IMR-90 (cell line): ENCODE measurements at places on chromosomes 3 and 15. TPM values are rescaled to one million over a fixed set of nuclear protein-coding genes. Genes with fewer than 3 reads are reported as not detected.

DNA sequence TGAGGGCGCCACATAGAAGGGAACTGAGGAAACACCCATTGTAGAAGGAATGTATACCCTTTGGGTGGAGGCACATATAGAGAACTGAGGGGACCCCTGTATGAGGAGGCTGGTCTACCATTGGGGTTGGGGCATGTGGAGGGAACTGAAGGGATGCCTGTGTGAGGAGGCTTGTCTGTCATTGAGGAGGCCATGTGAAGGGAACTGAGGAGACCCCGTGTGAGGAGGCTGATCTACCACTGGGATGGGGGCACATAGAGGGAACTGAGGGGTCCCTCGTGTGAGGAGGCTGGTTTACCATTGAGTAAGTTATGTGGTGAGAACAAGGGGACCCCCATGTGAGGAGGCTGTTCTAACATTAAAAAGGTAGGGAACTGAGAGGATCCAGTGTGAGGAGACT is 156.1 kb downstream of the FBLN2 start:
- no peaks in the 10 kb centered on the region for H3K27me3 ChIP-seq
- DNase-seq = no peak
- H3K27ac ChIP-seq = no peak overlapping the region
- H3K4me3 ChIP-seq = no peak overlapping the region

DNA sequence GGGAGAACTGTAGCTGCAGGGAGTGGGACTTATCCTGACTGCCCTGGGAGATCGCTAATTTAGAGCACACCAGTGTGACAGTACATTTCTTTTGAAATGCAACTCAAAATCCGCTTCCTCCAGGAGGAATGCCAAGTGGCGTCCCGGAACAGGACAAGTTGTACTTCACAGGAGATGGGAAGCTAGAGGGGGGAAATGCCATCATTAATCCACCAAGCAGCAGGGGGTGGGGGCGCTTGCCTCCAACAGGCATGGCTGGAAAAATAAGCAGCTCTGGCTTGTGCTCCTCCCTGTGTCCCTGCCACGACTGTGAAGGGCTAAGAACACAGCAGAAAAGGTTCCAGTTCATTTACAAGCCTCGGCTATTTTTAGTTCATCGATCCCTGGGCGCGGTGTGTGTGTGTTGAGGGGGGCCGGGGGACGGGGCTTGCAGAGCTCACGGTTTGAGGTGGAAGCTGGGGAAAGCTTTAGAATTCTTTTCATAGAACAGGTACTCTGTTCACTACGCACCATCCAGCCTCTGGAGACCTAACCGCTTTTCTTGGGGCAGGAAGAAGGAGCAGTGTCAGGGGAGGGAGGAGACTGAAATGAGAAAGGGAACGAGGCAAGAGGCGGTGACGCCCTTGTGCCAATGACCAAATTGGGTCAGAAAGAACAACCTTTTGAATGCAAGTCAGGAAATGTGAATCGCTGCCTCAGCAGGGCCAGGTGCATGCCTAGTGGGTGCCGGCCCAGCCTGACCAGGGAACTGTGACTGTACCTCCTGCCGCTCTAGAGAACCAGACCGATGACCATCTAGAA is 51.8 kb upstream of the DGKG start:
- H3K27me3 ChIP-seq = peaks cover 16% of the 10 kb centered on the region
- no peak for DNase-seq
- no peak overlapping the region for H3K4me3 ChIP-seq
- H3K36me3 ChIP-seq = no peaks in the 10 kb centered on the region
- no peak overlapping the region for H3K27ac ChIP-seq
- peaks cover 12% of the 10 kb centered on the region for H3K4me1 ChIP-seq

DNA sequence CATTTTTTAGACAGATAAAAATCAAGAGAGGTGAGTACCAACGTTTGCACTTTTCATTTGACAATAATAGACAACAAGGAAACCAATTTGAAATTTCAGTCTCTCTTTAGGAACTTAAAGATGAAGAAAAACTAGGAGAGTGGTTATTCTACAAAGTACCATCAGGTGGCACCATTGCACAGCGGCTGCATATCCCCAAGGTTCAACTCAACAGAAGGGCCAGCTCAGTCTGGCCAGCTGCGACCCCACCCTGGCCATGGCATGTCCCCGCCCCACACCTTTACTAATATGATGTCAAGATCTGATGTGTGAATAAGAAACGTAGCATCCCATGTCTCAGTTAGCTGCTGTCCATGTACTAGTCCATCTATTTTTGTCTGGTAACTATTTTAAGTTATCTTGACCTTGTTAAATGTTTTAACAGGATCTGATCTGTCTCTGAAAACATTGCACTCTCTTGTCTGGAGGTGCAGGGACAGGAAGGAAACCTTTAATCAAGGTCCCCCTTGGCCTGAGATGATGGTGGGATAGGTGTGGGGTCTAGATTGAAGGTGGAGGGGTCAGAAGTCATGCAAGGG is 35.5 kb upstream of the CGNL1 start:
- no peaks in the 10 kb centered on the region for H3K4me1 ChIP-seq
- no peak overlapping the region for H3K27ac ChIP-seq
- DNase-seq = peak; percentile 65
- no peak overlapping the region for H3K4me3 ChIP-seq
- no peaks in the 10 kb centered on the region for H3K36me3 ChIP-seq

DNA sequence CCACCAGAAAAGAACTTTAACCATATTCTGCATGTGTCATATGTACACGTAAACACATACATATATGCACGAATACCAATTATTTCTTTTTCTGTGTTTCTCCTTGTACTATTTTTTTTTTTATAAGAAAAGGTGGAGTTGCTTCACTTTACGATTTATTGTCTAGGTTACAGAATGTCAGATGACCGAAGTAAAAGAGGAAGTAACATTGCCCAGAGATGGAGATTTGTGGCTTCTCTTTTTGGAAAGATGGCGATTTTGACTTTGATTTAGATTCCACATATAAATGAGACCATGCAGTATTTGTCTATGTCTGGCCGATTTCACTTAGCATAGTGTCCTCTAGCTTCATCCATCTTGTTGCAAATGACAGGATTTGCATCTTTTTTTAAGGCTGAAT is 293.1 kb downstream of the SV2B start:
- no peaks in the 10 kb centered on the region for H3K36me3 ChIP-seq
- no peaks in the 10 kb centered on the region for H3K4me1 ChIP-seq
- no peak for DNase-seq
- no peak overlapping the region for H3K4me3 ChIP-seq
- H3K27ac ChIP-seq = no peak overlapping the region

DNA sequence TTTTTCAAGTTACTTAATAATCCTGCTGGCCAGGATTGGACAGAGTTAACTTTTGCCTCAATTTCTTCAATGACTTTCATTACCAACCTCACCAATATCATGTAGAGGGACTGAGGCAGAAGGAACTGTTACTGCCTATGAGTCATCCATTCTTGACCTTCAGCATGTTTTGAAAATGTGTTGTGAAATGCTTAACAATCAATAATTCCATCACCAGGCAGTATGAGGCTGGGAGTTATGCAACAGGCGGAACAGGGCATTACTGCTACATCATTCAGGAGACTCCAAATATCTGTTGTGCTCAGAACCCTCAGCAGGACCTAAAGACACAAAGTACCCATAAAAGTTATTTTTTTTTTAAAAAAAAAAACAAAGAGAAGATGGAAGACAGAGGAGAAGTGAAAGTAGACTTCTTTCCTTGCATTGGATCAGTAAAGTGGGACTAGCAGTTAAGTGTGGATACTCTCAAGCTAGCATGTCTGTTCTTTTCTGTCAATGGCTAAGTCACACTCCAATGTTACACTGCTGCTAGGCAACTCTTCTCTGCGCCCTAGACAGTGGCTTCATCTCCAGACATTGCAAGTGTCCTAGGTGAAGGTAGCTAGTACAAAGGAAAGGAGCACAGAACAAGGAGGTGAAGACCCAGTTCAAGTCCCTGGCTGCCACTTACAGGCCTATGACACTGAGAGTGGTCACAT is 184.9 kb upstream of the LPP start:
- H3K27ac ChIP-seq = no peak overlapping the region; the same call in 1 of the 2 replicates
- peak; percentile 62 for DNase-seq
- H3K4me3 ChIP-seq = no peak overlapping the region
- peaks cover 4% of the 10 kb centered on the region; the same call in 1 of the 2 replicates for H3K27me3 ChIP-seq

DNA sequence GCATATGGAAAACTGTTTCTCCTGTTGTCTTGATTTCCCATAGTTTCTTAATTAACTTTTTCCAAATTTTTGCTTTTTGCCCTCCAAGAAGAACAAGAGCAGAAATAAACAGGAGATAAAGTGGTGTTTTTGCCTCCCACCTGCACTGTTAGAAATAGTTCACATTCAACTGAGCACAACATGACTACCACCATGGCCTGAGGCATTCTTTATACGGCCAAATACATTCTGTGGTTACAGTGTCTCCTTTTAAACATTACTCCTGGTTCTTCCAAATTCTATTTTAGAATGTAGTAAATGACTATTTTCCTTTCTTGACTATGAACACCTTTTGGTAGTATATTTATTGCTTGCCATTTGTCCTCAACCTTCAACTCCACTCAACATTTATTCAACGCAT is 98.5 kb downstream of the LARS2 start:
- peaks cover 13% of the 10 kb centered on the region for H3K36me3 ChIP-seq
- no peak for DNase-seq
- H3K4me3 ChIP-seq = no peak overlapping the region

DNA sequence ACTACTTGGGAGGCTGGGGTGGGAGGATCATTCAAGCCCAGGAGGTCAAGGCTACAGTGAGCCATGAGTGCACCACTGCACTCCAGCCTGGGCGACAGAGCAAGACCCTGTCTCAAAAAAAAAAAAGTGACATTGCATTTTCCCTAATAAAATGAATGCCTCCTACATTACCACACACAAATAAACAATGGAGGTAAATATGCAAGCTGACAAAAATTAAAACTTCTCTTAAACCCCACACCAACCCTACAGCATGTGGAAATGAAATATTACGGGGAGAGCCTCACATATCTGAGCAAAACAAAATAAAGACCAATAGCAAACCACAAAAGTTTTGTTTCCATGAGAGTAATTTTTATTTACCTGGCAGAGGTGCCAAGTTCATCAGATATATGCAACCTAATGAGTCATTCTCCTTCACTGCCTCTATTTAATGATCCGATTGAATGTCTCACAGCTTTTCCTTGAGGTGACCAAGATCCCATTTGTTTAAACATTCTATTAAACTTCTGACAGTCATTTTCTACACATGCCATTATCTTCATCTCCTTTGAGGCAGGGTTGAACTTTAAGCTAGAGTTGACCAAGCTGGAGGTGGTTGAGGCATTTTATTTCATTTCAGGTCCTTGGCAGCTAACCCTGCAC is 9.4 kb upstream of the CAV3 start:
- H3K4me3 ChIP-seq = no peak overlapping the region
- no peak for DNase-seq
- H3K27ac ChIP-seq = no peak overlapping the region
- no peaks in the 10 kb centered on the region for H3K4me1 ChIP-seq

Gene PATL2
- not detected in 2 replicates for total RNA-seq

Gene NEK10
- 6.6 and 7.5 TPM in 2 replicates for total RNA-seq

Gene GOLGA6L4
- total RNA-seq = 0.54 and 0.83 TPM in 2 replicates

Gene CYP1A2
- not detected in 2 replicates for total RNA-seq
